ENCODE measurements at places on chromosomes 12 and 14. TPM values are rescaled to one million over a fixed set of nuclear protein-coding genes. Genes with fewer than 3 reads are reported as not detected.

GRCh38 chr14:104967386-104968152 is 10.6 kb downstream of the AHNAK2 start:
- peaks cover 17% of the 10 kb centered on the region for H3K4me1 ChIP-seq
- no peak overlapping the region for H3K4me3 ChIP-seq
- no peaks in the 10 kb centered on the region for H3K36me3 ChIP-seq

- H3K27ac ChIP-seq, result no peak overlapping the region
- H3K36me3 ChIP-seq, result no peaks in the 10 kb centered on the region
- peaks cover 5% of the 10 kb centered on the region for H3K4me1 ChIP-seq
These were observed 9.8 kb downstream of the NKX2-1 start for GRCh38 chr14:36510078-36510799.

GRCh38 chr12:106954462-106955376 is 988 bp upstream of the TMEM263 start:
- peak overlapping the region; percentile 96 for H3K4me3 ChIP-seq
- DNase-seq, result peak; percentile 28
- peak overlapping the region; percentile 80 for H3K27ac ChIP-seq
- H3K27me3 ChIP-seq, result peaks cover 3% of the 10 kb centered on the region

GRCh38 chr14:91261986-91262549 is 17.6 kb upstream of the GPR68 start:
- peaks cover 20% of the 10 kb centered on the region for H3K4me1 ChIP-seq
- DNase-seq, result no peak
- H3K36me3 ChIP-seq, result no peaks in the 10 kb centered on the region
- H3K27me3 ChIP-seq, result peaks cover 11% of the 10 kb centered on the region
- H3K27ac ChIP-seq, result no peak overlapping the region

DNA sequence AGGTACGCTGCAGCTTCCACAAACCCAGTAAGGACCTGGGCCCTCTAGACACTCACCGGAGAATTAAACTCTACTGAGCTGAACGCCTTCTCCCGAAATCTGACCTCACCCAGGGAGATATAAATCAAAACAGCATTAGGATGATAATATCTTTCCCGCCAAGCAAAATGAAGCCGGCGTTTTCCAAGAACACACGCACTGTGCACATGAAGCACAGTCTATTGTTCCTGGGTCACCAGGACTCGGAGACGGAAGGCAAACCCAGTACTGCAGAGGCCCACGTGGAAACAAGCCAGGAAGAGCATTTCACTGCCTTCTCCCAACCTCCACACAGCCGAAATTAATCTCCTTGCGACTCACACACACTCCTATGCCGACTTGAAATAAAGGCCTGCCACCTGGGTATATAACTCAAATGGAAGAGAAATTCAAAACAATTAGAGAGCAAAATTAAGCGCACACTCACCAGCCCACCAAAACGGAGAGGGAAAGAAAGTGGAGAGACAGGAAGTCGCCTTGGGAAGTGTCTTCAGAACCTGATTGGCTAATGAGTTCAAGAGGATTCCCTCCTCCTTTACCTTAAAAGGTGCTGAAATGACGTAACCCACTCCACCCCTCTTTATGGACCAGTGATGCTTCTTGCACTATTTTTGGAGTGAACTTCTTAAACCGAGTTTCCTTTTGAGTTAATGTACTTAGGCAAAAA is at the start of gene CCNB1IP1:
CCNB1IP1 (minus strand) TSS at position 492 of the 706 bp plus-strand sequence. CDS start 16,756 bp downstream, outside the sequence.
- H3K27me3 ChIP-seq, result no peaks in the 10 kb centered on the region
- H3K27ac ChIP-seq, result peak within 1 kb of the TSS; percentile 89
- no peak for DNase-seq
- H3K4me3 ChIP-seq, result peak within 1 kb of the TSS; percentile 99

- no peak overlapping the region for H3K4me3 ChIP-seq
- H3K27ac ChIP-seq, result no peak overlapping the region
These were observed 261.2 kb downstream of the DPF3 start for GRCh38 chr14:72632727-72633126.

Gene PTCSC3
- not detected for total RNA-seq

Measured in activated B cell treated with CpG ODN at 0.5 μM for 24 hours (primary cell).